ENCODE measurements at places on chromosomes 16 and 17. TPM values are rescaled to one million over a fixed set of nuclear protein-coding genes. Genes with fewer than 3 reads are reported as not detected.
A peak's percentile ranks its signal among the peaks of the same experiment; 100 is the strongest.

DNA sequence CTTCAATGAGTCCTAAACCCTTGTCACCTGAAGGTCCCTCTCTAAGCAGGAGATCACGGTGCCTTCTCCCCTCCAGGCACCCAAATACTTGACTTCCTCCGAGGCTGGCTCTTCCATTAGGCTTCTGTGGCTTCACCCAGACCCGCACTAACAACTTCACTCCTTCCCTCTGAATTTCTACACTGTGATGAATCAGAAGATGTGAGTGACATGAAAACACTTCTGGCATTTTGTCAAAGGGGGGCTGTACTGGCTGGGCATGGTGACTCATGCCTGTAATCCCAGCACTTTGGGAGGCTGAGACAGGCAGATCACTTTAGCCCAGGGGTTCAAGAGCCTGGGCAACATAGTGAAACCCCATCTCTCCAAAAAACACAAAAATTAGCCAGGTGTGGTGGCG is 72.6 kb upstream of the CNEP1R1 start:
- DNase-seq = peak; percentile 26

DNA sequence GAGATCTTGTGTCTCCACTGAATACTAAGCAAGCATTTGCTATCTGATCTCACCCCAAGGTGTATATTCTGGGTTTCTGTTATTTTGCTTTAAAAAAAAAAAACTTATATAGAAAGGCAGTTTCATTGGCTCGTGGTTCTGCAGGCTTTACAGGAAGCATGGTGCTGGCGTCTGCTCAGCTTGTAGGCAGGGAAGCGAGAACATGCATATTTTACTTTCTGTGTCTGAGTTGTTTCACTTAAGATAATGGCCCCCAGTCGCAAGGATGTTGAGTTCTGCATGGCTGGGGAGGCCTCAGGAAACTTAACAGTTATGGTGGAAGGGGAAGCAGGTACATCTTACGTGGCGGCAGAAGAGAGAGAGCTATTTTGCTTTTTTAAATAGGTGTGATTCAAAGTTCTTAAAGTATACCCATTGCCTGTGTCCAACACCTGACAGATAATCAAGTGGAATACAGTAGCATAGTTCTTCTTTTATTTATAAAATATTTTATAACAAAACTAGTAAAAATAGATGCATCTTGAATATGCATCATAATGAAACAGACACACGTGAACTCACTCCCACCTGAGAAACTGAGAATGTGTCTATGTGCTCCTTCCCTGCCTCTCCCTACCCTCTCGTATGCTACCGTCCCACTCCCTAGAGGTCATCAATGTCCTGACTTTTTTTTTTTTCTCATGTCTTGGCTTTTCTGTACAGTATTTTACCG is 15.4 kb upstream of the ARHGAP17 start:
- no peak for DNase-seq

DNA sequence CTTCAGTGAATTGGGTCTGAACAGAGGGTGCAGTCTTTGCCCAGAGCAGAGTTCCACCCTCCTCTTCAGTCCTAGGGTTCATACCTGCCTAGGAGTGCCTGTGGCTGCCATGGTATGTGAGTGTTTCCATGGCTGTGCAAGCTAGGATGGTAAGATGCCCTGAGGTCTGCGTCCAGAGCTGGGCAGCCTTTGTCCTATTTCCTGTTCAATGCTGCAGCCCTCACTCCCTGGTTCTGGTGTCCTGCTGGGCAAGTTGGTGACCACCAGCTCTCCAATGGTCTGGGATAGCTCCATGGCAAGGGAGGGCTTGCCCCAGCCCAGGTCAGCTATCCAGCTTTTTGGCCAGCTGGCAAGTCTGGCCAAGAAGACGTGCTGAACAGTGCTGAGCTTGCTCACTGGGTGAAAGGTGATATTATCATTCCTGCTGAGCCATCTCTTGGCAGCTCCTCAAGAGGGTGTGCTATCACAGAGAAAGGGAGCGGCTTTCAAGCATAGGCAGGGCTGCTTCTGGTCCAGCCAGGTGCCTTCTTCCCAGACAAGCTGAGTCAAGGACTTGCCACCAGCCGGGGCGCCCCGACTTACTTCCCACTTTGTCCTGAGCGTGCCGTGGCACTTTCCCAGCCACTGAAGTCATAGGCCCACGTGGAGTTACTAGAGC is 13.0 kb upstream of the NFATC3 start:
- DNase-seq = peak; percentile 92

DNA sequence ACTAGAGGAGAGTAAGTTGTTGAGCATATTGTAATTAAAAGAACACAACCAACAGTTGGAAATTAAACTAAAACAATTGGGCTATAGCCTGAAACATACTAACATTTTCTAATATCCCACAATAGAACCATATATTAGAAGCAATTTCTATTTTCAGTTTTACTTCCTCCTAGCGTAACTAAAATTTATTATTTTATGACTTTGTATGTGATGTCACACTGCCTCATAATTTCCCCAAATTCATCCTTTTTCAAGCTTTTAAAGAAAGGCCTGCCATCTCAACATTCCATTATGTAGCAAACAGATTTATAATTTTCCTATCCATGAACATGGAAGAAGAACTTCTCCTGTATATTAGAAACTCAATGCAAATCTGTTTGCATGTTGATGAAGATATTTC is 110.2 kb downstream of the HS3ST3A1 start:
- no peak for DNase-seq

- DNase-seq = no peak
Observed at GRCh38 chr16:3578121-3578520, 918 bp upstream of the NLRC3 start.

DNA sequence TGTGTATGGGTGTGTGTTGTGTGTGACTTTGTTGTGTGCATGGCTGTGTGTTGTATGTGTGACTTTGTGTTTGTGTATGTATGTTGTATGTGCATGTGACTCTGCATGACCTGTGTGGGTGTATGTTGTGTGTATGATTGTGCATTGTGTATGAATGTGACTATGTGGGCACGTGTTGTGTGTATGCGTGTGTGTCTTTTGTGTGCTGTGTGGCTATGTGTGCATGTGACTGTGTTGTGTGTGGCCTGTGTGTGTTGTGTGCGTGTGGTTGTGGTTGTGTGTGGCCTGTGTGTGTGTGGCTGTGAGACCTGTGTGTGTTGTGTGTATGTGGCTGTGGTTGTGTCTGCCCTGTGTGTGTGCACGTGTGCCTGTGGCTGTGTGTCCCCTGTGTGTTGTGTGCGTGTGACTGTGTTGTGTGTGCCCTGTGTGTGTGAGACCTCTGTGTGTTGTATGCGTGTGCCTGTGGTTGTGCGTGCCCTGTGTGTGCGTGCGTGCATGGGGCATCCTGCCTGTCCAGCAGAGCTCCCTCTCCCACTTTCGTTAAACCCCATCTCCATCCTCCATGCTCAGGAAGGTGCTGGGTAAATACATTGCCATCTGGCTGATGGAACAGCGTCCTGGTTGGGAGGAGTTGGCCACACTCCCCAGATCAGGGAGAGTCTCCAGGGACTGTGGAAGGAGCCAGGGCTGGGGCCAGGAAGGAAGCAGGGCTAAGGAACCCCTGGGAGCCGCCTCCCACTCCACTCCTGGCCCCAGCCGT is 90.1 kb upstream of the GSE1 start:
- DNase-seq = no peak

- DNase-seq = no peak
Observed at GRCh38 chr17:2986925-2987324, 76.5 kb downstream of the OR1D5 start.

- no peak for DNase-seq
Observed at GRCh38 chr17:80839511-80839941, 152.1 kb upstream of the CHMP6 start.

Gene CRK
- 51.9 TPM for total RNA-seq

Gene HOXB5
- 0.80 TPM for total RNA-seq

Gene PLCG2
- 0.05 TPM for total RNA-seq

Gene KRT12
- not detected for total RNA-seq

Gene SP6
- 0.05 TPM for total RNA-seq
